ENCODE measurements at places on chromosomes 5 and 9.
A peak's percentile ranks its signal among the peaks of the same experiment; 100 is the strongest.

GRCh38 chr9:72334658-72335337 is 30.2 kb downstream of the ZFAND5 start:
- DNase-seq = no peak

GRCh38 chr5:107370396-107370968 is 300.3 kb downstream of the EFNA5 start:
- no peak for DNase-seq

GRCh38 chr5:100595152-100595811 is 60.1 kb downstream of the FAM174A start:
- peak; percentile 97 for DNase-seq

DNA sequence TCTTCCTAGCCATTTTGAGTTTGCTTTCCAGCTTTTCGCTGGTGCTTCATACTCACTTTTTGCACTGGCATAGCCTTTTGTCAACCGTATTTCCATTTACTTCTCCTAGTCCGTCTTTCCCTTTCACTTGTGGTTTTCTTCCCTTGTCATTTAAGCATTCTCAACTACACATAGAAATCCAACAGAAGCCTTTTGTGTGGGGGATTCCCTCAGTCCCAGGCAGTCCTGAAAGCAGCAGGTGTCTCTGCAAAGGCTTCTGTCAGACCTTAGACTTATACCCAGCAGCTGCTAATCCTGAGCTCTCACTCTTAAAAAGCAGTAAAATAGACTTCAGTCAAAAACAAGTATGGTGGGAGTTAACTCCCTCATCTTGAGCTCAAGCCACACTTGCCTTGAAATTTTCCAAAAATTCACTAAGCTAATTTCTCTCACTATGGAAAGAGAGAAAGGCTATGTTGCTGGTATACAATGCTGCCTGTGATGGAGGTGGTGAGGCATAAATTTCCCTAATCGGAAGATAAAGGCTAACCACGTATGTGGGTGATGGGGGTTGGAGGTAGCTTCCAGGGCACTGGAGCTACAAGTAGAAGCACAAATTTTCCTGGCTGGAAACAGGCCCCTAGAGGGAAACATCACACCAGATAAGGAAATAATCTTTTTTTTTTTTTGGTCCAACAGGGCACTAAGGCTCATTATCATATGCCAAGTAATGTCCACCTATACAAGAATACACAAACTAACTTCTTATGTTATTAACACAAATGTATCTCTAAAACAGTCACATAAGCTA is 34.8 kb upstream of the IFNK start:
- DNase-seq = no peak

- peak; percentile 73 for DNase-seq
These were observed 645 bp downstream of the SAP30L start for GRCh38 chr5:154446195-154447088.

DNA sequence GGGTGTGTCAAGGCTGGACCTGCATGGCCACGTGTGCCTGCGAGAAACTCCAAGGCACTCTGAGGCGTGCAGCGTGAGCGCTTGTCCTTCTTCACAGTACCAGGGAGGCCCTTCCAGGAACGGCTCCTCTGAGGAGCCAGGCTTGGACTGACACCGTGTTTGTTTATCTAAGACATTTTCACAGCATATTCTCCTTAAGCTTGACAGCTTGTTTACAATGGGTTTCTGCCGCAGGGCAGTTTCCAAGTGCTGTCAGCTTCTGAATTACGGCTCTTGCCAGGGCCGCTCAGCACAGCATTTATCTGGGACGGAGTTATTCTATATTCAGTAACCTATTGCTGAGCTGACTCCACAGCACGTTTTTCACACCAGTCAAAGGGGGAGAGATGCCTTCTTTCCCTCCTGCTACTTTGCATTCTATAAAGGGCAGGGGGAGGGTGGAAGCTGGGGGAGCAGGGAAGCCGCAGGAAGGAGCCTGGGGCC is 98.4 kb downstream of the LMNB1 start:
- peak; percentile 58 for DNase-seq
